Activated T-helper 1 cell treated with anti-CD3 and anti-CD28 coated beads, Interleukin-12 subunit alpha, Interleukin-12 subunit beta, Interleukin-2, Interleukin-4 antibody, amounts not matched to agents 30 ng/mL and 10 ng/mL and 1 ng/mL, durations not matched to agents 14 hours and 24 hours and 36 hours (primary cell): ENCODE measurements at places on chromosomes 6 and 20.

GRCh38 chr6:34246563-34247391 lies 2.0 kb downstream of the SMIM29 start:
- peaks cover 33% of the 10 kb centered on the region for H3K36me3 ChIP-seq
- peak overlapping the region; percentile 34 for H3K4me3 ChIP-seq
- peak; percentile 33 for DNase-seq
- H3K27ac ChIP-seq, result peak overlapping the region; percentile 70
- peaks cover 1% of the 10 kb centered on the region for H3K27me3 ChIP-seq

DNA sequence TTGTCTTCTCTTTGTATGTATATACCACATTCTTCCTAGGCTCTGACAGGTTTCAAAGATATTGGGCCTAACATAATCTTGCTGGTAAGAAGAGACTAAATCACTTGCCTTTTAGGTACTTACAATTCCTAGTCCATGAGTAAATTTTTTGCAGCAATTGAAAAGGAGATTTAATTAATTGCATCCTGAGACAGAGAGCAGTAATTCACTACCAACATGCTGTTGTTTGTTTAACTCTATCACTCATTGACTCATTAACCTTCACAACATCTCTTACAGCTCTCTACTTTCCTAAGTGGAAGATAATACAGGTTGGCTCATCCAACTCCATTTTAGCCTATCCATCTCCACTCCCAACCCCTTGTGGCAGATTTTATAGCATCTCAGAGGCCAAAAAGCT lies 280.4 kb downstream of the ALDH8A1 start:
- H3K4me3 ChIP-seq, result no peak overlapping the region
- H3K36me3 ChIP-seq, result no peaks in the 10 kb centered on the region
- no peak for DNase-seq
- peaks cover 2% of the 10 kb centered on the region for H3K27me3 ChIP-seq

GRCh38 chr6:7166410-7167293 lies 58.9 kb downstream of the RREB1 start:
- no peak overlapping the region for H3K4me3 ChIP-seq
- H3K27ac ChIP-seq, result no peak overlapping the region
- no peak for DNase-seq
- H3K4me1 ChIP-seq, result no peaks in the 10 kb centered on the region
- H3K27me3 ChIP-seq, result no peaks in the 10 kb centered on the region

DNA sequence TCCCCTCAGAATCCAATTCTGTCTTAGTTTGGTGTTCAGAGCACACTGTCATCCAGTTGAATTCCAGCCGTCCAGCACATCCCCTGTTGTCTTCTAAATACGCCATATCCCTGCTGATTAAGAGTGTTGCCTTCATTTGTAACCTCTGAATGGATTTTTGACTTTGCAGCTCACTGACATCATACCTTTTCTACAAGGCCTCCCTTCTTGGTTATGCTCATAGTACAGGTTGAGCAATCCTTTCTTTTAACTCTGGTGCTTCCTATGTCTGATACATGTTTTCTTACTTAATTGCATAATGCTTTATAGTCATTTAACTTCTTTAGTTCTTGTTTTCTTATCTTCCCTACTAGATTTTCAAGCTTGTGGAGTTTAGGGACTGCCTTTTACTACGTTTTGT lies 36.4 kb downstream of the XRN2 start:
- DNase-seq, result no peak
- H3K27me3 ChIP-seq, result no peaks in the 10 kb centered on the region
- no peak overlapping the region for H3K4me3 ChIP-seq
- H3K27ac ChIP-seq, result peak overlapping the region; percentile 27

DNA sequence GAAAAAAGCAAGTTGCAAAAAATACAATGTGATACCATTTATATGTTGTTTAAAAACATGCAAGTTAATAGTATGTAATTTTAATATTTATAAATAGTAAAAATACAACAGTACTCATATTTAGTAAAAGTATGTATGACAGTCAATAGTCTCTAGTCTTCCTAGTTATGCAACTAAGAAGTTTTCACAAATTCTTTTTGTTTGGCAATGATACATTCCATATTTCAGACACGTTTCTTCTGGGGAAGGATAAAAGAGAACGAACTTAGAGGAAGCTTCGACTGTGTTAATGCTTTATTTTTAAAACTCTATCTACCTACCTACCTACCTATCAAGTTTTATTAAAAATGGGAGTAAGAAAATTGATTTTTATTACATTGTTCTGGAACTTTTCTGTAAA lies 77.7 kb downstream of the UBE3D start:
- no peaks in the 10 kb centered on the region for H3K36me3 ChIP-seq
- H3K4me3 ChIP-seq, result no peak overlapping the region
- no peak overlapping the region for H3K27ac ChIP-seq
- no peaks in the 10 kb centered on the region for H3K4me1 ChIP-seq
- H3K27me3 ChIP-seq, result no peaks in the 10 kb centered on the region
